Stomach (tissue), 19 donors: ENCODE measurements at places on chromosomes 4 and X. TPM values are rescaled to one million over a fixed set of nuclear protein-coding genes. Genes with fewer than 3 reads are reported as not detected.

Gene AFM
- not detected for polyA plus RNA-seq

Gene TMPRSS11A
- polyA plus RNA-seq = 17.5 TPM

Gene ZFYVE28
- polyA plus RNA-seq = 6.5 TPM

Gene CT45A3
- polyA plus RNA-seq = not detected

Gene RPA4
- not detected for polyA plus RNA-seq

Gene SLC7A11
- polyA plus RNA-seq = 0.50 TPM

Gene MAGEB10
- not detected for polyA plus RNA-seq

Gene BRS3
- not detected for polyA plus RNA-seq

Gene CTAG2
- not detected for polyA plus RNA-seq

Gene FHIP1A
- 1.1 TPM for polyA plus RNA-seq

Gene PPP2R2C
- polyA plus RNA-seq = not detected

Gene MAOA
- 91.3 TPM for polyA plus RNA-seq

Gene SGCB
- polyA plus RNA-seq = 9.2 TPM

Gene RAB40A
- 0.19 TPM for polyA plus RNA-seq

Gene CPXCR1
- polyA plus RNA-seq = not detected

Gene ZNF718
- polyA plus RNA-seq = 0.61 TPM

Gene SYNPO2
- polyA plus RNA-seq = 83.4 TPM

Gene BEX2
- 29.1 TPM for polyA plus RNA-seq

Gene CNGA1
- polyA plus RNA-seq = 4.4 TPM

Gene TXK
- polyA plus RNA-seq = 0.63 TPM

Gene ARFIP1
- polyA plus RNA-seq = 15.3 TPM

Gene PNPLA4
- polyA plus RNA-seq = 12.6 TPM

Gene P2RY10
- polyA plus RNA-seq = not detected

Gene MAGEA11
- not detected for polyA plus RNA-seq

Gene MAGEC3
- polyA plus RNA-seq = not detected

Gene TCEAL2
- polyA plus RNA-seq = 4.7 TPM

Gene SATL1
- polyA plus RNA-seq = not detected

Gene RASL11B
- 1.8 TPM for polyA plus RNA-seq

Gene KLHL4
- polyA plus RNA-seq = 0.12 TPM

Gene SLC10A6
- not detected for polyA plus RNA-seq

Gene PNMA5
- 0.05 TPM for polyA plus RNA-seq

Gene POU3F4
- polyA plus RNA-seq = not detected

Gene ENPEP
- 0.40 TPM for polyA plus RNA-seq

Gene RLIM
- 4.3 TPM for polyA plus RNA-seq

Gene PDS5A
- polyA plus RNA-seq = 16.8 TPM

Gene DMRTC1
- polyA plus RNA-seq = not detected

Gene VSIG4
- 13.6 TPM for polyA plus RNA-seq

Gene ADAM29
- not detected for polyA plus RNA-seq

Gene ARMCX1
- polyA plus RNA-seq = 9.5 TPM

Gene PGAM4
- polyA plus RNA-seq = not detected

Gene GTPBP6
- 47.7 TPM for polyA plus RNA-seq

Gene HTT-AS
- polyA plus RNA-seq = not detected

Gene HSFX2
- polyA plus RNA-seq = not detected

Gene ZNF732
- not detected for polyA plus RNA-seq

Gene CDX4
- not detected for polyA plus RNA-seq

Gene GAGE12J
- polyA plus RNA-seq = not detected

Gene CFI
- 14.0 TPM for polyA plus RNA-seq

Gene UGT2A3
- polyA plus RNA-seq = 0.46 TPM
